T-helper 2 cell treated with Interferon-gamma antibody and Interleukin-4, amounts not matched to agents 5 μg/mL and 100 μg/mL, for 36 hours (primary cell): ENCODE measurements at places on chromosomes 3 and 15.

- DNase-seq = no peak
Observed at GRCh38 chr3:45011756-45012508, 14.2 kb upstream of the CLEC3B start.

DNA sequence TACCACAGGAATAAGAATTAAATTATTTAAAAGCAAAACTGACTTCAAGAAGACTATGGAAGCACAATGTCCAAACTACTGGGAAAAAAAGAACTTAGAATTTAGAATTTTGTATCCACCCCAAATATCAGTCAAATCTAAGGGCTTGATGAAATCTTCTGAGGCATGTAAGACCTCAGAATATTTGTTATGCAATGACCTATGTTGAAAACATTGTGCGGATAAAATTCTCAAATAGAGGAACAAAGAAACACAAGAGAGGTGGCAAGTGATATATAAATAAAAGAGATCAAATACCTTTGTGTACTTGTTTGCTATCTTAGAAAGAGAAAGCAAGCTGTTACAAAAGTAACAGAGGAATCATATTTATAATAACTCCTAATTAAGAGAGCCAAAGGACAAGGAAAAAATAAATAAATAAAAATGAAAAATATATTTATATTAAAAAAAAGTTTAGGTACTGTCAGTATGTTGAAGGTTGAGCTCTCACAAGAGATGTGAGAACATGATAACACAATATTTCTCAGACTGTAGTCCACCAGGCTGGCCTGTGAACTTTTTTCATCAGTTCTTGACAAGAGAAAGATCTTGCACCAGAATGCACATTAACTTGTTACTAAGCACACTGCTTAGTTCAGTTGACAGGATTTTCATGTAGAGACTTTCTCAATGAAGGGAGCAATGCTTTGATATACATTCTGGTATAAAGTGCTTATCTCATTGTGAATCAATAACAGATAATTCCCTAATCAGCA lies 50.0 kb downstream of the CPA3 start:
- no peak for DNase-seq

GRCh38 chr3:46236294-46237054 lies 5.8 kb upstream of the CCR3 start:
- no peak for DNase-seq

DNA sequence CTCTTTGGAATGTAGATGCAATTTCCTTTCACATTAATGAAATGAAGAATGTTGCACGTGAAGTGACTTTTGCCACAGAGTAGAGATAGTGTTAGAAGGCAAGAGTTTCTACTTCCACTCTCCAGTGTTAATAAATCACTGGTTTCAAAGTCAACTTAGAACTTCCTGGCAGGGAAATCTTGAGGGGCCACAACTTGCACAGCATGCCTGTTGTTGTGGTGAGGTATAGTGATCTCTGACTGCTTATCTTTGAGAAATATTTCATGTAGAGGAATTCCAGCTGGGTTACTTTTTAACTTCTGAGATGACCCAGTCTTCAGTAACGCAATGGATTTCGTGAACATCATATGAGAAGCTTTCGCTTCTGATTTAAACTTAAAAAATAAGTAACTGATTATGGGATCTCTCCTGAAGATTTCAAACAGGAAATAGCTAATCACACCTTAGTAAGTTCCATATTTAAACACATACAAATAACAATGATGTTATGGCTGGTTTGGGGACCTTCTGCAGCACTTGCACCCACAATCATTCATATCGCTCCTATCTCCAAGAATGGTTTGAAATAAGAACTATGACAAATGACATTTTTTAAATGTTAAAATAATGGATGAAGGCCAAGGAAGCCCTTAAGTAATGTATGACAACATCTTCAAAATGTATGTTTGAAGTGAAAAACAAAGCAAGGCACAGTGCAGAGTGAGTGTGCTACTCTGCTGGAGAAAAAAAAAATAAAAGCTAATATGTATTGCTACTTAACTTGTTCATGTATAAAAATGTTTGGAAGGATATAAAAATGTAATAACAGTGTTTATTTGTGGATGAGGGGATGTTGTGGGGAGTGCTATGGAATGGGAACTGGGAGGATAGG lies 726.5 kb upstream of the NECTIN3 start:
- DNase-seq = no peak

- DNase-seq = peak; percentile 51
Observed at GRCh38 chr15:78422571-78423340, 15.3 kb upstream of the IREB2 start.

DNA sequence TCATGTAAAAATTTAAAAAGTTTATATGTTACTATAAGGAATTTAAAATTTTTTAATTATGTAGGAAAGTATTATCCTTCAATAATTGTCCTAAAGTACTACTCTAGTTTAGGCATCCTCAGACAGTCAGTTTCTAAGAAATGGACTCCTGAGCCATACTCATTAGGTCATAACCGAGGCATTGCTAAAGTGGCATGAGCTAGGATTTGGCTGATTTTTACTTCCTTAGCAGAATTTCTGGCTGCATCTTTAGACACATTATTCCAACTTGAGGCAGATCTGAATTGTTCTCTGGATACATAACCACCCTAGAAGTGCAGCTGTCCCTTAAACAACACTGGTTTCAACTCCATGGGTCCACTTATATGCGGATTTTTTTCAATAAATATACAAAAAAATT lies 38.3 kb downstream of the IFT57 start:
- DNase-seq = no peak

- DNase-seq = no peak
Observed at GRCh38 chr3:51621091-51621892, 49.8 kb upstream of the TEX264 start.

- no peak for DNase-seq
Observed at GRCh38 chr3:121430664-121431215, 115.0 kb downstream of the POLQ start.

DNA sequence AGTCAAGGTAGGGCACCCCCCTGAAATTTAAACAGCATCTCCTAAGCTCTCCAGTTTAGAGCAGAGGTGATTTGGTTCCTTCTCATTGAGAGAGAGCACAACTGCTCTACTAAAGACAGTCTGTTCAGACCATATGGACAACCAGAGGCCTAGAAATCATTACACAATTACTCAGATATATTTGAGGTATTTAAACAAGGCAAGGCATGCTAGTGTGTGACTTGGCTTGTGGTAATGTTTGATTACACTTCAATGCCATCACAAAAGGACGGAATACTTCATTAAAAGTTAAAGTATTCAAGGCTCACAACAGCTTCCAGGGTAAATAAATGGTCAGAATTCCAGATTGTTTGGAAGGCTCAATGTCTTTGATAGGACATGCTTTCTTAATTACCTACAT lies 110.2 kb downstream of the LRTM1 start:
- DNase-seq = no peak

DNA sequence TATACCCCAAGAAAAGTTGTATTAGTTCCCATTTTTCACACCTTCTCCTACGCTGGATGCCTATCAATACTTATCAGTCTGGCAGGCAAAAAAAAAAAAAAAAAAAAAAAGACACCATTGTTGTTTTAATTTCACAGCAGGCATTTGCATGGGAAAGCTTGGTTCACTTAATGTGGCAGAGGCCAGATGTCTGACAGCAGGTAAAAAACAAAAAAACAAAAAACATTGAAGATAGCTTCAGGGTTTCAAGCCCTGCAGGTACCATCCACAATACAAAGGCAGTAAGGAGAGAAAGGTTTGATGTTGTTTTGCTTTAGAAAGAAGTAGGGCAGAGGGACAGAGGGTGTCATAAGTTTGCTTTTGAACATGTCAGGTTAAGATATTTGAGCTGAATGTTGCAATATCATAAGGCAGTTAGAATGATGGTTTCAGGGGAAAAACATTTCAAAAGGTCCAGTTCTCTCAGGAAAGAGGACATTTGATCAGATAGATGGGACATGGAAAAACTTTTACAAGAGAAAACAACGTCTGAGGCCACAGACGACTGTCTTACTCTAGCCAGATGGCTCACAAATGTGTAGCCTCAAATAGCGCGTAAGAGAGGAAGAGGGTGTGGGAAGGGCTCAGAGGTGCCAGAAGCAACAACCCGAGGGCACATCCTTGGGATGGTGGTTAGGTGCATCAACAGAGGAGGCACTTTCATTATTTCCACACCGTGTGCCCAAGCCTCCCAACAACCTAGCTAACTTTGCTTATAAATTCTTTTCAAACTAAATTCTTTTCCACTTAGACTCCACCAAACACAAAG lies 25.7 kb downstream of the PCOLCE2 start:
- DNase-seq = no peak

GRCh38 chr3:69907554-69907953 lies 92.0 kb upstream of the SAMMSON start:
- DNase-seq = no peak

GRCh38 chr15:62975515-62975914 lies 67.0 kb upstream of the TPM1 start:
- DNase-seq = no peak

GRCh38 chr15:45048794-45049631 lies 26.0 kb downstream of the SORD start:
- DNase-seq = no peak

DNA sequence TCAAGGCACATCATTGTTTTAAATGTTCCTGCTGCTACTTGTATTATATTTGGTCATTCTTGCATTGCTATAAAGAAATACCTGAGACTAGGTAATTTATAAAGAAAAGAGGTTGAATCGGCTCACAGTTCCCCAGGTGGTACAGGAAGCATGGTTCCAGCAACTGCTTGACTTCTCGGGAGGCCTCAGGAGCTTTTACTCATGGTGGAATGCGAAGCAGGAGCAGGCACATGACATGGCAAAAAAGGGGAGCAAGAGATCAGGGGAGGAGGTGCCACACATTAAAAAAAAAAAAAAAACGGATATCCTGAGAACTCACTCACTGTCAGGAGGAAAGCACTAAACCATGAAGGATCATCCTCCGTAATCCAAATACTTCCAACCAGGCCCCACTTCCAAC lies 286.9 kb upstream of the PLSCR5 start:
- no peak for DNase-seq

DNA sequence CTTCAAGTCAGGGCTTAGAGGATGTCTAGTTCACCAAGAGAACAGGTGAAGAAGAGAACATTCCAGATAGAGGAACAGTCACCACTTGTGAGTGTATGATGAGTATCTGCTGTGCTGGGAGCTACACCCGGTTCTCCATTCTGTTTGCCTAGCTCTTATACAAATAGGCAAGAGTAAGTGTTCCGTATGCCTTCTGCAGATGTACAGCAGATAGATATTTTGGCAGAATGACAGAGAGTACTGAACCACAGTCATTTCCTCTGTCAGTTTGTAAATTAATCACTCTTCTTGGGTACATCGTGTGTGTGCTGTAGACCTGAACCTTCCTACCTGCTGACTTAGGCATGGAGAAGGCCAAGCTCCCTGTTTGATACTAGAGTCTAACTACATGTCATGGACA lies 108.3 kb upstream of the CTDSPL start:
- DNase-seq = no peak

GRCh38 chr3:14147617-14148016 lies 22.8 kb downstream of the TMEM43 start:
- DNase-seq = no peak

GRCh38 chr3:62970648-62971047 lies 95.4 kb upstream of the CADPS start:
- no peak for DNase-seq
